ENCODE measurements at places on chromosomes 11 and 22.

- no peak for DNase-seq
Observed at GRCh38 chr22:31844941-31845340, 91.1 kb downstream of the DEPDC5 start.

GRCh38 chr11:34605481-34606325 lies 15.2 kb upstream of the EHF start:
- no peak for DNase-seq

DNA sequence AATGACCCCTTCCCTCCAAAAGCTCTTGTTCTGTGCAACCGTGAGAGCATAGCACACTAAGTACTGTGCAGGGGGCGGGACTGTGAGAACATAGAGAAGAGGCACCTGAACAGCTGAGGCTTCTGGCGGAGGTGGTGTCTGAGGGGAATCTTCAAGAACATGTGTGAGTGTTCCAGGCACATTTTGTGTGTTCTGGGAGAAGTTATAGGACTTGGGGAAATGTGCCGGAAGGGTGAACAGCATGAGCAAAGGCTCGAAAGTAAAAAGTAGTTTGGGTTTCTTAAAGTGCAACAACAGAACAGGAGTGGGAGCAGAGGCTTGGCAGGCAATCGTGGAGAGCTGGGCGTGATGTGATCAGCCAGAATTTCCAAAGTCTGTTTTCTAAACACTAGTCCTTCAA lies 12.4 kb upstream of the SYN3 start:
- no peak for DNase-seq

GRCh38 chr11:64842851-64843685 lies 1.4 kb downstream of the CDC42BPG start:
- no peak for DNase-seq

GRCh38 chr22:42277988-42278776 lies 7.7 kb upstream of the TCF20 start:
- no peak for DNase-seq

- DNase-seq = no peak
Observed at GRCh38 chr11:102267609-102268008, 49.7 kb upstream of the BIRC3 start.

DNA sequence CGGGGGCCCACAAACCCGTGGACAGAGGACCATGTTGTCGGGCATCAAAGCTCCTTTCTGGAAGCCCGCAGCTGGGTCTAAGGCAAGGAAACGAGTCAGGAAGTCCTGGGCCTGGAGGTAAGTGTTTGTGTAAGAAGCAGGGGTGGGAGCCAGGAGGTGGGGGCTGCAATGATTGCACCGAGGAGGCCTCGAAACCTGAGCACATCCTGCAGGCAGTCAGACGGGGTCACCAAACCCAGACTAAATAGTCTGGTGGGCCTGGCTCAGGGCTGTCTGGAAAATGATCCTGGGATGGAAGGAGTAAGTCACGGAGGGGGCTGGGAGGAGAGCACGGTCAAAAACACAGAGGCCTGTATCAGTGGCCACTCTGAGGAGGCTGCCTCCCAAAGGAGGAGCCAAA lies 539.2 kb downstream of the MN1 start:
- DNase-seq = no peak

- DNase-seq = no peak
Observed at GRCh38 chr11:35290876-35291275, 128.5 kb downstream of the SLC1A2 start.
